ENCODE measurements at places on chromosomes 11 and 22.

GRCh38 chr11:3120071-3120792, 44.9 kb downstream of the OSBPL5 start:
- DNase-seq: no peak

DNA sequence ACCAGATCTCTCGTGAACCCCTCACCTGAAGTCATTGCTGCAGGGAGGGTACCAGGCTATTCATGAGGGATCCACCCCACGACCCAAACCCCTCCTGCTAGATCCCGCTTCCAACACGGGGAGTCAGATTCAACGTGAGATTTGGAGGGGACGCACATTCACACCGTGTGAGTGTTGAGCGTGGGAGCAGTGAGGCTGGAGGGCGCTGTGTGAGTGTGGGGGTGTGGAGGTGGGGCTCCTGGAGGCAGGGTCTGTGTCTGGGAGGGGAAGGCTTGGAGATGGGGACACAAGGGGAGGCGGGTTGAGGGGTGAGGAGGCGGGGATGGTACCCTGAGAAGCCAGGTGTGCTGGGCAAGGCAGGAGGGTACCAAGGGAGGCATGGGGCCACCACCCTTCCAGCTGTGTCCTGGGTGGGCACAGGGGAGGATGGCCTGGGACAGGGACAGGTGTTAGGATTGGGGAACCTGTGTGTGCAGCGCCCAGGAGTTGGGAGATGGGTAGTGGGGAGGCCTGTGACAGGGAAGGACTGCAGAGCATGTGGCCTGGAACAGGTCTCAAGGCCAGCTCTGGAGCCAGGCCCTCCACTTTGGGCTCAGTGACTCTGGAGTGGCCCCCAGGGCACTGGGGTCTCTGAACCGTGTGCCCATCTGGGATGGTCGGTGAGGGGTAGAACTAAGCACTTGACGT, 13.6 kb downstream of the TPCN2 start:
- no peak for DNase-seq

GRCh38 chr22:28005513-28005912, 86.5 kb upstream of the PITPNB start:
- no peak for DNase-seq

DNA sequence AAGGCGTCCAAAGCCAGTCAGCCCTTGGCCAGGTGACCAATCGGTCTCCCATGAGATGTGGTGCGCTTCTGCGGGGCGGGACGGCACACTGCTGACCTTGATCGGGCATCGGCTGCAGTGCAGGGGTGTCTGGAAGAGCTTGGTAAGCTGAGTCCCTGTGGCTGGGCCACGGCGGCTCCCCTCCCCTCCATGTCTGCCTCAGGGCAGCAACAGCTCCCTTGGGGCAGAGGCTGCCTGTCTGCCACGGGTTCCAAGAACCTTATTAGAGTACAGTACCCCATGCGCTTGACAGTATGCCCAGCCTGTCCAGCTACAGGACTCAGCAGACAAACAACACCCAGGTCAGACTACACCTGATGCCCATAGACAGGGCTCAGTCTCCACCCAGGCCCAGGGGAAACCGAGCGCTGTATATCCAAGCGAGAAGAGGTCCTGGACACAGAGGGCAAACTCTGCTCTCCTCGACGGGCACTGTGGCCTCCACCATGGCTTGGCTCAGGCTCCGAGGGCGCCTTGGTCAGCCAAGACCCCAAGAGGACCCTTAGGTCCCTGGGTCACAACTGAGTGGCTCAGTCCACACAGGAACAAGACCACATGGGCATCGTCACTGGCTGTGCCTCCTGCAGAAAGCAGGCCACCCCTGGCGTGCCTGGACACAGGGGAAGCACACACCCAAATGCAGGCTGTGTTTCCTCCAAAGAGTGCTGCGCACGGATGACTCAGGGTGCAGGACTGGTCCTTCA, 18.9 kb downstream of the TSPAN32 start:
- no peak for DNase-seq

DNA sequence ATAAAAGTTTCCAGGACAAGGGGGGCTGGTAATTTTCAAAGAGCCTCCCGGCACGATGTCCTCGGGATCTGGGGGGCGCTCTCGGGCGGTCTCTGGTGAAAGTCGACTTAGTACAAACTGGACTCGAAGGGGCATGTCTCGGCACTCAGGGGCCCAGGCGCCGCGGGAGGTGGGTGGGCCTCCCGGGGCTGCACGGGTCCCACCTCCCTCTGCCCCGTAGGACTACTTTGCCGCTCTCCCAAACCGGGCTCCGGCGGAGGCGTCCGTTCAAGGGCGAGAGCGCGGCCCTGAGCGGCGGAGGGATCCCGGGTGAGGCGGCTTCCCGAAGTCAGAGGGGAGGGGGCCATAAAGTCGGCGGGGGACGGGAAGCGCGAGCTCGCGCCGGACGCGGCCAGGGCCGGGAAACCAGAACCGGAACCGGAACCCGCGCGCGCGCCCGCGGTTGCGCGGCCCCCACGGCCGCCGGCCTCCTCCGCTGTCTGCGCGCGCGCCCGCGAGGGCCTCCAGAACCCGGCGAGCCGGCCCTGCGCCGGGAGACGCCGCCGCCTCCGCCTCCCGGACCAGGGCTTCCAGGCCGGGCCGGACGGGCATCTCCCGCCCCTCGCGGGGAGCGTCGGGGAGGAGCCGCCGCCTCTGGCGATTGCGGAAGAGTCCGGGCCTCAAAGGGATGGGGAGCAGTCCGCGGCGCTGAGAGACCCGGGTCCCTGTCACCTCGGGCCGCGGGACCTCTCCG, at the start of gene ARHGEF12:
TSS of gene ARHGEF12 (plus strand) at position 506 of the 733 bp plus-strand sequence. CDS start 831 bp downstream, outside the sequence.
- peak; percentile 99 for DNase-seq

DNA sequence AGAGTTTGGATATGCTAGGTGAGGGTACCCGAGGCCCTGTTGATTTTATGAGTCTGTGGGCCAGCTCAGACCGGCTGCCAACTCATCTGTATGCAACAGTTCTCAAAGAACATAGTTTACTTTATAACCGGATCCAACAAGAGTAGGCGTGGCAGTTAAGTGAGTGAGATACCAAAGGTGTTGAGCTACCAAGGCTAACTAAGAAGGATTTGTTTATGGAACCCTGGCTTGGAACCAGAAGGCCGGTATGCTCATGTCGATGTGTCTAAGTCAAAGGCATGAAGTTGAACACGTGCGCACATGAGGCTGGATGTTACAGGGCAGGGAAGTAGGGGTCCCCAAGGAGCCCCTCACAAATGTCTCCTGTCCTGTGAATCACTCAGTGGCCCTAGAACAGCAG, at the start of gene KCNJ1:
TSS of gene KCNJ1 (minus strand) at position 20 of the 400 bp plus-strand sequence. CDS start 27,053 bp downstream, outside the sequence.
- DNase-seq: no peak

- no peak for DNase-seq
Observed at GRCh38 chr22:42562279-42562678, 8.5 kb downstream of the SERHL2 start.

- peak; percentile 18 for DNase-seq
Observed at GRCh38 chr11:103581760-103582159, 454.7 kb upstream of the DDI1 start.

- no peak for DNase-seq
Observed at GRCh38 chr11:70521475-70522308, 123.4 kb downstream of the CTTN start.

GRCh38 chr22:27637604-27638003, 164.0 kb downstream of the MN1 start:
- no peak for DNase-seq

DNA sequence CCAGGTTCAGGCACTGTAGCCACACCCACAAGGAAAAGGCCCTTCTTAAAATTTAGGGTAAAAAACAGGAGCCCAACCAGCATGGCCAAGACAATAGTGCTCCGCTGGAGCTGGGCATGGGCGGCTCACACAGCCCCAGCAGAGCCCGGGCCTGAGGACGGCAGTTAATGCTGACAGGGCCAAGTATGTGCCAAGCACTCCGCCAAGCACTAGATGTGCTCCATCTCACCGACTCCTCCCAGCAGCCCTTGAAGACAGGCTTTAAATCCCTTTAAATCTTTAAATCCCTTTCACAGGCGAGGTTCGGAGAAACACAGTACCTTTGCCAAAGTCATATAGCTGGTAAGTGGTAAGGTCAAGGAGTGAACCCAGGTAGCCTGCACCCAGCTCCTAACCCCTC, 4.8 kb downstream of the ARFGAP2 start:
- no peak for DNase-seq

GRCh38 chr11:44955015-44955738, 4.5 kb upstream of the TP53I11 start:
- DNase-seq: no peak

DNA sequence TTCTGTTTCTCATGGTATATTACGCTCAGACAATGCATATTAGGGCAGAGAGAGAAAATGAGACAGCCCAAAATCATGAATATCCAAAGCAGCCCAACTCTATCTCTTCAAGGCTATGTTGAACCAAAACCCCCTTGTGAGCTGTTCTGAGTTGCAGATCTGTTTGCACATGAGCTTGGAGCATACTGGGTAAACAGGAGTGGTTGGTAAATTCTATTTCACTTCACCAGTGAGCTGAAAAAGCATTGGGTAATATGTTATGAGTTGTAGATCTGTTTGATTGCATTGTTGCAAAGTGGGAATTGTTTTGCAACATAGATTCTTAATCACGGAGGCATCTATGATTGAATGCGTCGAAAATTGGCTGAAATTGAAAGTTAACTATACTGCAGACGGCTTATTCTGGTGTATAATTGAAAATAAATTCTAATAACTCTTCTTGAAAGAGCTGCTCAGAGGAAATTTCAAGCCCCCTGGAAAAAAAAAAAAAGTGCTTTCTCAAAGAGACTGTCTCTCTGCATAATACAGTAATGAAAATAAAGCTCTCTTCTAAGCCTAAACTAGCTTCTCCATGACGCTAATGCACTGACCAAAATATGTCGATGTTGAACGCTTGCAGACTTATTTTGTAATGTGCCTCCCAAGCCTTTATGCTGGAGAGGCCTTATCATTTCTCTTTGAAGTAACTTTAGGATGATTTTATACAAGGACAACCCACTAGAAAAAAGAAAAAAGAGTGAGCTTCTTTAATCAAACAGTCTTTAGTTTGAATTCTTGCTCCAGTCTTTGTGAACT, 263.7 kb downstream of the NTM start:
- no peak for DNase-seq

DNA sequence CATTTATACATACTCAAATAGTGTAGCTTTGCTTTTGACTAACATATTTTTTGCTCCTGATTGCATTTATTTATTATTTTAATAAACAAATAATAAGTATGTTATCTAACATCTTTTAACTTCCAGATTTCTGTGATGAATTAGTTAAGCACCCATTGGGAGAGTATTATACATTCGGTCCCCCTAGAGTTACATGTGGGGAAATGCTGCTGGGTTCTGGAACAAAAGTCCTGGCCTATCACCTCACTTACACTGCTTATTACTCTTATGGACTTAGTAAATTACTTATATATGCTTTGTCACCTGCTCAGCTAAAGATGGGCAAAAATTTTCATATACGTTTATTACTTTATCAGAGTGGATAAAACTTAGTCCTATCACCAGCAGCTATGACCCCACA, 1163.0 kb downstream of the FAM181B start:
- DNase-seq: no peak

DNA sequence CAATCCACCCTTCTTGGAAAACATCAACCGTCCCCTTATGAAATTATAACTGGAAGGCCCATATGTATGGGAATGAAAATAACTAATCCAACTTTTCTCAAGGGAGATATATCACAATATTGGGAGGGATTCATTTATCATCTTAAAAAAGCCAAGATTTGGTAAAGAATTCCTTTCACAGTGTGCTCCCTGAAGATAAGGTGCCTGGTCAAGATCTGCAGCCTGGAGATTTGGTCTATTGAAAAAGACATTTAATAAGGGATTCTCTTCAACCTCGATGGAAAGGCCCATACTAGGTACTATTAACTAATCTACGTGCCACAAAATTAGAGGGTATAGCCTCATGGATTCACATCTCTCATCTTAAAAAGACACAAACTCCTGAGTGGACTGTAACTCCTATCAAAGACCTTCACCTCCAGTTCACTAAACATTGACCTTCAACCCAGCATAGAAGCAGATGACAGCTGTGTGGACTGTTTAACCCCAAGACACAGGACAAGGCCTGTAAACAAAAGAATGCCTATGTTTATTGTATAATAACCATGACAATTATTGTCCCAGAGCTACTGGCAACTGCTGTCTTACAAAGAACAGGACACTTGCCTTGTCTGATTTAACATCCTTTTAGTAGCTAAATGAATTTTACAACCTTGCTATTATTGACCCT, 4.8 kb upstream of the FDX1 start:
- no peak for DNase-seq

- no peak for DNase-seq
Observed at GRCh38 chr11:19974886-19975285, 185.4 kb downstream of the DBX1 start.

DNA sequence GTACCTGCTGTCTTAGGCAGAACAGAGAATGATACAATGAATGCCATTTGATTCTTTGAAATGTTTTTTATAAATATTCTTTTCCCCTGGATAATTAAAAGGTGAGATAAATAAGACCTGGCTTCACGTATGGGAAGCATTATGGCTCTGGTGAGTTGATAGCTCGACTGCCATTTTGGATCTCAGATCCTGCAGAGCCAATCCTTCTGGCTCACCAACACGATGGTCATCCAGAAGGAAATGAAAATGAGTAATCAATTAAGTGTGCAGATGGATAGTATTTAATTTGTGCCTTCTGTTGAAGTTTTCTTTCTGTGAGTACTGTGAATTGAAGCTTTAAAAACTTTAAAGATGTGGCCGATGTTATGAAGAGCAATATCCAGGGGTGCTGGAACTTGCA, 2.7 kb downstream of the TNRC6B start:
- DNase-seq: no peak

DNA sequence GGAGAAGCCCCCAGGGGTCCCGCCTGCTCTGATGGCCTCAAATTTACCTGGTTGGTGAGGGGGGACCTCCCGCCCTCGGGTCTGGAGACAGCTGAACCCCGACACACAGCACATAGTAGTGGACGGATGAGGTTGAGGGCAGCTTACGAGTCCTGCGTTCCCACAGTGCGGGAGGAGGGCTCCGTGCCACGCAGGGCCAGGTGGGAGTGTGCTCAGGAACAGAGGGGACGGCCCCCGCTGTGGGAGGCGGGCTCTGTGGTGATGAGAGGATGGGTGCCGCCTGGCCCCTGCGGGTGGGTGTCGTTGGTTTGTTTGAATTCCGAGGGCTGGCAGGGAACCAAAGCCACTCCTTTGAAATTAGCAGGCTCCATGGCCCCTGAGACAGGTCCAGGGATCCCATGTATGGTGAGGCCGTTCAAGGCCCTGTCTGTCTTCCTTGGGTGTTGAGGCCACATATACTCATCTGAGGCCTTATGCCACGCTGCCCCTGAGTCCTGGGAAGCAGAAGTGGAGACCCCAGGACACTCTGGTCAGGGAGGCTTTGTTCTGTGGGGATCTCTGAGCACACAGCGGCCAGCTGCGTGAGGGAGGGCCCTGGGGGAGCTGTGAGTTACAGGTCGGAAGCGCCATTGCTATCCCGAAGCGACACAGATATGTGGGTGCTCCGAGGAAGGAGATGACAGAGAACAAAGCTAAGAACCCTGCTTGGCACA, 21.9 kb downstream of the NADSYN1 start:
- DNase-seq: no peak

- no peak for DNase-seq
Observed at GRCh38 chr11:96141626-96142025, 201.4 kb downstream of the MAML2 start.

Measured in right kidney (tissue), 9 donors.